Mesenchymal stem cell (in vitro differentiated cells and primary cell): ENCODE measurements at places on chromosomes 11 and 22.

- no peak for DNase-seq
- H3K36me3 ChIP-seq: peaks cover 2% of the 10 kb centered on the region
- H3K27ac ChIP-seq: no peak overlapping the region
- peaks cover 35% of the 10 kb centered on the region for H3K4me1 ChIP-seq
Measured at GRCh38 chr11:73291781-73292524, 16.1 kb upstream of the ARHGEF17 start.

DNA sequence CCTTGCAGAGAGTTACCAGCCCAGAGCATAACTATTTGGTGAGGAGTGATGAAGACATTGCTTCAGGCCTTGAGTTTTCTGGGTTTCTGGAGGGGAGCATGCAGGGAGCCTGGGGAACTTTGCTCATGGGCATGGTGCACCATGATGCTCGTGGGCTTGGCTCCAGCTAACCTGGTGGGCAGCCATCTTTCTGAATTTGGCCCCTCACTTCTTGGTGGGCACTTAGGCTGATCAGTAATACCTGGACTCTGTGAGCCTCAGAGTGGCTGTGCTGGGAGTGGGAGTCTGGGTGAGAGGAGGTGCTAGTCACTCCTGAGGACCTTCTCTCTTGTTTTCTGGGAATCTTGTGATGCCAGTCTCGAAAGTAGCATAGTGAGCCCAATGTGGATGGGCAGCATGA is 30.6 kb downstream of the AMPD3 start:
- H3K4me1 ChIP-seq: peaks cover 18% of the 10 kb centered on the region
- peaks cover 85% of the 10 kb centered on the region for H3K36me3 ChIP-seq
- H3K27me3 ChIP-seq: no peaks in the 10 kb centered on the region
- no peak overlapping the region for H3K27ac ChIP-seq

DNA sequence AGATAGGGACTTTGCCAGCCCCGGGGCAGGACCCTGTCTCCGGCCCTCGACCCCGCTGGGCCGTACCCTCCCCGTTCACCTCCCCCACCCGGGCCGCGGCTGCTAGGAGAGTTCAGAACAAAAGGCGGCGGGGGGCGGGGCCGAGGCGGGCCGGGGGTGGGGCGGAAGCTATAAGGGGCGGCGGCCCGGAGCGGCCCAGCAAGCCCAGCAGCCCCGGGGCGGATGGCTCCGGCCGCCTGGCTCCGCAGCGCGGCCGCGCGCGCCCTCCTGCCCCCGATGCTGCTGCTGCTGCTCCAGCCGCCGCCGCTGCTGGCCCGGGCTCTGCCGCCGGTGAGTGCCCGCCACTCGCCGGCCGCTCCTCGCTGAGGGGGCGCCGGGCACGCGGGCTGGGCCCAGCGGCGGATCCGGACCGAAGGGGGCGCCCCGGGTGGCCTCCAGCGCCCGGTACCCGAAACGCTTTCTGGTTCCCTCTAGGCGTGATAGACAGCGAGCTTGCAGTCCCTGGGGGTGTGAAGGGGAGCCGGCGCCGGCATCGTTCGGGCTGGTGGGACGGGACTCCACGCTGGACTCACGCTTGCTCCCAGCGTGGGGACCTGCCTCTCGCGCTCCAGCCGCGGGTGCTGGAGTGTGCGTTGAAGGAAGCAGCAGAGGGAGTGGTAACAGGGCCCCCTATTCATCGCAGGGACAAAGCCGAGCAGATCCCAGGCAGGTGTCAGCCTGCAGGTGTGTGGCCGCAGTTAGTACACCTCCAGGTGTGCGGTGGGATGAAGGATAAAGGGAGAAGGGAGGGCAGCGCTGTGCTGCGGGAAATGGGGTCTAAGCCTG is at the start of gene MMP11:
MMP11 (plus strand) TSS at position 201 of the 825 bp plus-strand sequence; CDS start at position 223, 22 bp downstream.
- peak within 1 kb of the TSS; percentile 59 for H3K4me3 ChIP-seq
- H3K4me1 ChIP-seq: peaks cover 42% of the 10 kb centered on the region
- H3K36me3 ChIP-seq: no peaks in the 10 kb centered on the region
- DNase-seq: peak; percentile 54

DNA sequence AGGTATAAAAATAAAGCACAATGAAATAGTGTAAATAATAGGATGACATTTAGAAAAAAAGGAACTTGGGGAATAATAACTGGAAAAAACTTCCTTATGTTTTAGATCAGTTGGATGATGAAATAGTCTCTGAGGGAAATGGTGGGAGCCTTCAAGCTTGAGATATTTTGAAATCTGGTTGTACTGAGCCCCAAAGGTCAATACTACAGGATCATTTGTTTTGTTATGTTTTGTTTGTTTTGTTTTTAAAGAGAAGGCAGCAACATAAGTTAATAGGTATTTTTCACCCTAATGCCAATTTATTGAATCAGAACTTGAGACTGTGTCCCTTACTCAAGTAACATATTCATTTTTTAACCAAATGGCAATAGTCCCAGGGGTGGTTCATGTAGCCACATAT is 393.1 kb downstream of the ETS1 start:
- no peaks in the 10 kb centered on the region for H3K27me3 ChIP-seq
- H3K36me3 ChIP-seq: no peaks in the 10 kb centered on the region
- no peak overlapping the region for H3K27ac ChIP-seq
- H3K4me3 ChIP-seq: no peak overlapping the region
- no peak for DNase-seq

DNA sequence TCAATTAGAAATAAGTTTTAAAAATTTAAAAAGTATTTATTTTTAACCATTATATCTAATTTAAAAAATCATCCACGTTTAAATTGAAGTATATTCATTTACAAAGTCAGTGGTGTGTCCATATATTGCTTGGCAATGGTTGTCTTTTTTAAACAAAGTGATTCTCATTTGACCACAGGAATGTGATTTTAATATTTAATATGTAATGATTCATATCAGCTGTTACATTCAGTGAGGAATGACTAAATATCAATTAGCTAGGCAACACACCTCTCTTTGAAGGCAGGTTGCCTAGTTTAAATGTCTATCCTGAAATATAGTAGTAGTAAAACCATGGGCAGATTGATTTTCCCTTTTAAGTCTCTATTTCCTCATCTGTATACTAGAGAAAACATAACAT is 392.2 kb upstream of the CCDC179 start:
- no peak overlapping the region for H3K4me3 ChIP-seq
- no peak for DNase-seq
- no peaks in the 10 kb centered on the region for H3K36me3 ChIP-seq
- H3K27ac ChIP-seq: no peak overlapping the region
- no peaks in the 10 kb centered on the region for H3K27me3 ChIP-seq
- no peaks in the 10 kb centered on the region for H3K4me1 ChIP-seq

DNA sequence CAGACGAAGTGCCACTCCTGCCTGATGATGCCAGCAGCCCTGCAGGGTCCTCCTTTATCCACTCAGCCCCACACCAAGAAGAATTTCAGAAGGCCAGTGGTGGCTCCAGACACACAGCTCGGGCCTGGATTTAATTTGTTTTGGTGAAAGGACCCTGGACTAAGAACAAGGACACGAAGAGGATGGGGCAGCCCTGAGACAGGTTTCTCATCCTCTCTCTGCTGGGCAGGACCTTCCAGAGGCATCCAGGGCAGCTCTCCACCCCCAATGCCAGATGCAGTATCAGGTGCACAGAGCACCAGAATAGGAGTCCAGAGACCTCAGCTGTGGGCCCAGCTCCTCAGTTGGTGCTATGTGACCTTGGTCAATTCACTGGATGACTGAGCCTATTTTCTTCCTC is 72.0 kb downstream of the TRIM29 start:
- H3K4me3 ChIP-seq: no peak overlapping the region
- no peak overlapping the region for H3K27ac ChIP-seq
- no peak for DNase-seq
- peaks cover 4% of the 10 kb centered on the region for H3K4me1 ChIP-seq
- H3K27me3 ChIP-seq: peaks cover 72% of the 10 kb centered on the region

GRCh38 chr11:1847926-1848639 is 4.8 kb upstream of the LSP1 start:
- DNase-seq: no peak
- H3K27me3 ChIP-seq: peaks cover 17% of the 10 kb centered on the region
- no peak overlapping the region for H3K27ac ChIP-seq
- peaks cover 14% of the 10 kb centered on the region for H3K4me1 ChIP-seq
- H3K36me3 ChIP-seq: no peaks in the 10 kb centered on the region
